ENCODE measurements at places on chromosomes 2 and 18. TPM values are rescaled to one million over a fixed set of nuclear protein-coding genes. Genes with fewer than 3 reads are reported as not detected.

The QPCT gene
- total RNA-seq, result not detected

The TLX2 gene
- not detected for total RNA-seq

The GPR45 gene
- total RNA-seq, result not detected

The DLX2 gene
- 17.4 TPM for total RNA-seq

The CDCA7 gene
- total RNA-seq, result 5.1 TPM

The LRRC30 gene
- total RNA-seq, result not detected

The GPR75 gene
- 1.2 TPM for total RNA-seq

The RUFY4 gene
- total RNA-seq, result not detected

The HOXD10 gene
- not detected for total RNA-seq

The UBR3 gene
- 38.0 TPM for total RNA-seq

The AQP4 gene
- not detected for total RNA-seq

The REG3A gene
- not detected for total RNA-seq

The BOLL gene
- not detected for total RNA-seq

The SLC38A11 gene
- not detected for total RNA-seq

The CYP27C1 gene
- 24.9 TPM for total RNA-seq

The GNLY gene
- total RNA-seq, result not detected

The EPAS1 gene
- 11.0 TPM for total RNA-seq

The FBLN7 gene
- 4.1 TPM for total RNA-seq

The AGXT gene
- not detected for total RNA-seq

The SERPINB7 gene
- not detected for total RNA-seq

The FAM110C gene
- total RNA-seq, result not detected

The C2orf81 gene
- total RNA-seq, result 2.4 TPM

The KLHL14 gene
- total RNA-seq, result not detected

The GAL3ST2 gene
- not detected for total RNA-seq

The RPRD1A gene
- total RNA-seq, result 34.9 TPM

The CFAP210 gene
- 0.94 TPM for total RNA-seq

The CNTNAP5 gene
- total RNA-seq, result not detected

The HS6ST1 gene
- 42.6 TPM for total RNA-seq

The SPP2 gene
- not detected for total RNA-seq

The CENPA gene
- total RNA-seq, result 4.6 TPM

The NRP2 gene
- 58.4 TPM for total RNA-seq

The KLHL41 gene
- total RNA-seq, result 0.89 TPM

The OTOS gene
- total RNA-seq, result not detected

The BCS1L gene
- 36.5 TPM for total RNA-seq

The TNFAIP6 gene
- not detected for total RNA-seq

The RAD51AP2 gene
- total RNA-seq, result not detected

The ERFE gene
- 1.0 TPM for total RNA-seq

The SCN7A gene
- not detected for total RNA-seq

The PFN4 gene
- total RNA-seq, result 1.9 TPM

The ARHGAP28 gene
- 22.8 TPM for total RNA-seq

The DLX1 gene
- total RNA-seq, result 25.2 TPM

The SRD5A2 gene
- not detected for total RNA-seq

The CD8B2 gene
- not detected for total RNA-seq

The DNAJC5G gene
- total RNA-seq, result not detected

The CNGA3 gene
- not detected for total RNA-seq

The ACYP2 gene
- total RNA-seq, result 8.9 TPM

The CCDC150 gene
- 6.1 TPM for total RNA-seq

The KRTCAP3 gene
- total RNA-seq, result 3.2 TPM

The SP5 gene
- not detected for total RNA-seq

The CAPN14 gene
- total RNA-seq, result 0.24 TPM

The COL3A1 gene
- total RNA-seq, result 8,171 TPM

The PHLPP1 gene
- 19.6 TPM for total RNA-seq

The GNAL gene
- total RNA-seq, result 1.3 TPM

The FAM228B gene
- 22.5 TPM for total RNA-seq

The IL1RL1 gene
- not detected for total RNA-seq

The KIF3C gene
- 29.7 TPM for total RNA-seq

All from osteocyte (in vitro differentiated cells).